Liver (tissue), 10 donors: ENCODE measurements at places on chromosomes 7 and 10. TPM values are rescaled to one million over a fixed set of nuclear protein-coding genes. Genes with fewer than 3 reads are reported as not detected.

Gene UBE3C
- 46.6 TPM for total RNA-seq

GRCh38 chr7:141444961-141445360 lies 106.2 kb upstream of the AGK start:
- H3K27ac ChIP-seq: no peak overlapping the region
- no peak for DNase-seq
- no peaks in the 10 kb centered on the region for H3K27me3 ChIP-seq
- no peak overlapping the region for H3K4me3 ChIP-seq
- H3K4me1 ChIP-seq: no peaks in the 10 kb centered on the region
- no peaks in the 10 kb centered on the region for H3K36me3 ChIP-seq

DNA sequence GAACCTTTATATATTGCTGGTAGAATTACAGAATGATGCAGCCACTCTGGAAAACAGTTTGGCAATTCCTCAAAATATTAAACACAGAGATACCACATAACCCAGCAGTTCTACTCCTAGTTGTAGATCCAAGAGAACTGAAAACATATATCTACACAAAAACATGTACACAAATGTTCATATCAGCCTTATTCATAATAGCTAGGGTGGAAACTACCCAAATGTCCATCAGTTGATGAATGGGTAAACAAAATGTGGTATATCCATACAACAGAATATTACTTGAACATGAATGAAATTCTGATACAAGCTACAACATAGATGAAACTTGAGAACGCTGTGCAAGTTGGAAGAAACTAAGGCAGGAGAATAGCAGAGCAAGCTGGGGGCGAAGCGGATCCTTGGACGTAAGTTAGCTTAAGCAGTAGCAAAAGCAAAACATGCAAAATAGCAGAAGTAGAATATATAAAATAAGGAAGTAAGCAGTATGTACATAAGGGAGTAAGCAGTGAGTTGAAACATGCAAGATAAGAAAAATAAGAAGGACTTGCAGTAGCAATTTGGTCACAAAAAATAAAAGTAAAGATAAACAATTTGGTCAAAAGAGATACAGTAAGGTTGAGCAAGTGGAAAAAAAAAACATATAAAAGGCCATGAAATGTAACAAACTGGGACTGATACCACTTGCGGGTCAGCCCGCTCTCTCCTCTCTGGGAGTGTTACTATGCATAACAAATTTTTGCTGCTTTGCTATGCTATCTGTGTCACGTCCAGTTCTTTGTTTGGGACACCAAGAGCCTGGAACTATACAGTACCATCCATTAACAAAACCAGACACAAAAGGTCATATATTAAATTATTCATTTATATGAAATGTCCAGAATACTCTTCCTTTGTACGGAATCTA lies 18.0 kb upstream of the HILPDA start:
- no peak overlapping the region for H3K27ac ChIP-seq
- DNase-seq: no peak
- no peaks in the 10 kb centered on the region for H3K4me1 ChIP-seq
- no peaks in the 10 kb centered on the region for H3K27me3 ChIP-seq
- H3K36me3 ChIP-seq: no peaks in the 10 kb centered on the region

Gene WDR86
- total RNA-seq: 0.75 TPM

GRCh38 chr7:43392638-43393330 lies 190.1 kb upstream of the STK17A start:
- no peak overlapping the region for H3K4me3 ChIP-seq
- H3K27me3 ChIP-seq: no peaks in the 10 kb centered on the region
- H3K27ac ChIP-seq: no peak overlapping the region
- H3K4me1 ChIP-seq: no peaks in the 10 kb centered on the region
- no peaks in the 10 kb centered on the region for H3K36me3 ChIP-seq
- no peak for DNase-seq

- DNase-seq: no peak
- H3K27ac ChIP-seq: no peak overlapping the region
- H3K27me3 ChIP-seq: no peaks in the 10 kb centered on the region
- no peak overlapping the region for H3K4me3 ChIP-seq
These were observed 85.0 kb upstream of the DDC start for GRCh38 chr7:50650057-50650664.

Gene POLR2J2
- total RNA-seq: 3.9 TPM

Gene SEMA3D
- total RNA-seq: 1.2 TPM

GRCh38 chr10:69839696-69840345 lies 38.1 kb downstream of the COL13A1 start:
- no peaks in the 10 kb centered on the region for H3K36me3 ChIP-seq
- H3K4me3 ChIP-seq: no peak overlapping the region
- H3K4me1 ChIP-seq: no peaks in the 10 kb centered on the region
- no peak for DNase-seq
- no peak overlapping the region for H3K27ac ChIP-seq

DNA sequence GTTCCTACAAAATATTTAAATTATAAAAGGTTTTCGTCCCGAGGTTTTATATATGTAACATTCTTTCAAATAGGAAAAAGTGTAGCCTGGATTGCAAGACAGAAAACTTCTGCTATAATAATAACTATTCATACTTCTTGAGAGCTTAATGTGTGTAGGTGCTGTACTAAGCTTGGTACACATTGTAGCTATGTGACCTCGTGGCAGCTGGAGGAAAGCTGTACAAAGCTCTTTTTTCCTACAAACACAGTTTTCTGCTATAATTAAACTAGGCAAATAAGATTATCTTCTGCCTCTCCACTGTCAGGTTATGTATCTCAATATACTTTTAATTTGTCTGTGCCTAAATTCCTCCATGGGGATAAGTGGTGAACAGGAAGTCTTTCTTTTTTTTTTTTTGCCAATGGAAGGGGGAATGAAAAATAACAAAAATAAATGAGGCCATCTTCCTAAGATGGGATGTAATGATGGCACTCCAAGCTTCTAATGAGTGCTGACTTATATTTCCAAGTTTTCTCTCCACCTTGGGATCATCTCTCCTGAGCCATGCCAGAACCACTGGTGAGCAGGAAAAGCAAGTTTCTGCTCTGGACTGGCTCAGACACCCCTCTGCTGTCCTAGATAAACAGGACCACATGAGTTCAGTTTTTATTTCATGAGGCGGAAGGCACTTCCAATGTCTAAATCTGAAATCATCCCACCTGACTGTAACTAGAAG lies 9.9 kb downstream of the SGMS1 start:
- H3K27me3 ChIP-seq: no peaks in the 10 kb centered on the region
- no peak for DNase-seq
- H3K4me1 ChIP-seq: peaks cover 39% of the 10 kb centered on the region
- H3K27ac ChIP-seq: peak overlapping the region; percentile 21
- no peak overlapping the region for H3K4me3 ChIP-seq
- no peaks in the 10 kb centered on the region for H3K36me3 ChIP-seq

DNA sequence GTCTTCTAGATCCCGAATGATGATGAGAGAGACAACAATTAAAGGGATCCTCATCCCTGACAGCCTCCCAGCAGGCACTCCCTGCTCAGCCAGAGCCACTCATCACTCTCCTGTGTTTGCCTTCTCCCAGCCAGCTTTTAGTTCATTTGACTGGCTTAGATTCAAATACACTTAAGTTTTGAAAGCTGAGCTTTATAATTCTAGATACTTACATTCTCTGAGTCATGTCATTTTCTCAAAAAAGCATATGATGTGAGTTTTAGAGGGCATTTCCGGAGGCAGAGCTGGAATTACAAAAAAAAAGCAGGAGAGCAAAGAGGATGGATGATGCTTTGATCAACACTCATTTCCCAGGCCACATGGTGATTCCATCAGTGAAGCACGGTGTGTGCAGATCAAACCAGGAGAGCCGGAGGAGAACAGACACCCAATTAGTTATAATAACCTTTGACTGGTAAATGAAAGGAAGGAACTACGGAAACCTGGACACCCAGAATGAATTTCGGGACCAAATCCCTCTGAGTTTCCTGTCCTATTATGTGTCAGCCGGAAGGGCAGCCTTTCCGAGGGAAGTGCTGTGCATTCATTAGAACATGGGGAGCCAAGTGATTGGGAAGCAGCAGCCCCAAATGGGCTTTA lies 81.5 kb upstream of the HPS1 start:
- no peaks in the 10 kb centered on the region for H3K4me1 ChIP-seq
- H3K4me3 ChIP-seq: no peak overlapping the region
- no peaks in the 10 kb centered on the region for H3K27me3 ChIP-seq
- H3K27ac ChIP-seq: no peak overlapping the region
- no peak for DNase-seq
- no peaks in the 10 kb centered on the region for H3K36me3 ChIP-seq

DNA sequence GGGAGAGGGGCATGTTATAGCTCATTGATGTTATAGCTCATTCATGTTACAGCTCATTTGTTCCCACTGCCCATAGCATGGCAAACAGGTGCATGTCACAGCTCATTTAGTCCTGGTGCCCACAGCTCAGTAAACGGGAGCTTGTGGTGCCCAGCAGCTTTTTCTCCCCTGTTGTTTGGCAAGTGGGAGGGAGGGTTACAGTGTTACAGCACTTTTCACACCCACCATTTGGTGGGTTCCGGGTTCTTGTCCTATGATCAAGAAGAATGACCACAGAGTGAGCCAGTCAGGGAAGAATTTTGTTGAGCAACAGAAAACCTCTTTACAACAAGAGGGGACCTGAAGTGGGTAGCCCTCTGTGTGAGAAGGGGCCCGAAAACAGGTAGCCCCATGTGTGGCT lies 162.8 kb upstream of the CSTF2T start:
- H3K4me3 ChIP-seq: no peak overlapping the region
- no peak for DNase-seq
- H3K27me3 ChIP-seq: no peaks in the 10 kb centered on the region
- H3K4me1 ChIP-seq: no peaks in the 10 kb centered on the region
- H3K36me3 ChIP-seq: no peaks in the 10 kb centered on the region
- H3K27ac ChIP-seq: no peak overlapping the region

GRCh38 chr10:79331709-79332108 lies 15.6 kb upstream of the PPIF start:
- no peaks in the 10 kb centered on the region for H3K36me3 ChIP-seq
- no peak for DNase-seq
- peaks cover 9% of the 10 kb centered on the region for H3K4me1 ChIP-seq
- no peak overlapping the region for H3K27ac ChIP-seq
- H3K27me3 ChIP-seq: no peaks in the 10 kb centered on the region

DNA sequence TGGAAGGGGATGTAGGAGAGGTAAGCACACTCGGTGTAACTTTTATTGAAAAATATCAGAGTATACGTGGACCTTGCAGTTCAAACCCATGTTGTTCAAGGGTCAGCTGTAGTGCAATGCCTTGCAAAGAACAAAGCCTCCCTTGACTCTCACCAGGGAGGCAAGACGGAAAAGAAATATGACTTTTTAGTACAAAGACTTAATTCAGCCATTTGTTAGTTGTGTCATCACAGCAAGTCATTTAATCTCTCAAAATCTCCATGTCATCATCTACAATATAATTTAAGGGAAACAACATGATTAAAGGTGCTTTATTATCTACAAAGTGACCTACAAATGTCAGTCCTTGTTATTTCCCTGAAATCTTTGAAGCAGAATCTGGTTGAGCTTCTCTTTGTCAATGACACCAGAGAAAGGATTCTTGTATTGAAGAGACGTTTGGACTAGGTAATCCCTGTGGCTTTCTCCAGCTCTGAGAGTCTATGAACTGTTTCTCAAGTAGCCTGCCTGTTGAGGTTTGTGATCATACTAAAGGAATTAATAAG lies 502.8 kb downstream of the REEP3 start:
- no peak overlapping the region for H3K27ac ChIP-seq
- no peaks in the 10 kb centered on the region for H3K27me3 ChIP-seq
- no peaks in the 10 kb centered on the region for H3K4me1 ChIP-seq
- DNase-seq: no peak

GRCh38 chr10:116781370-116781884 lies 39.1 kb upstream of the HSPA12A start:
- no peaks in the 10 kb centered on the region for H3K27me3 ChIP-seq
- no peak overlapping the region for H3K4me3 ChIP-seq
- H3K36me3 ChIP-seq: no peaks in the 10 kb centered on the region
- no peak for DNase-seq

- no peak overlapping the region for H3K4me3 ChIP-seq
- H3K36me3 ChIP-seq: no peaks in the 10 kb centered on the region
- no peaks in the 10 kb centered on the region for H3K27me3 ChIP-seq
- no peaks in the 10 kb centered on the region for H3K4me1 ChIP-seq
- DNase-seq: no peak
- H3K27ac ChIP-seq: no peak overlapping the region
These were observed 45.2 kb downstream of the PARP12 start for GRCh38 chr7:140017543-140017942.

Gene PON3
- 256 TPM for total RNA-seq

DNA sequence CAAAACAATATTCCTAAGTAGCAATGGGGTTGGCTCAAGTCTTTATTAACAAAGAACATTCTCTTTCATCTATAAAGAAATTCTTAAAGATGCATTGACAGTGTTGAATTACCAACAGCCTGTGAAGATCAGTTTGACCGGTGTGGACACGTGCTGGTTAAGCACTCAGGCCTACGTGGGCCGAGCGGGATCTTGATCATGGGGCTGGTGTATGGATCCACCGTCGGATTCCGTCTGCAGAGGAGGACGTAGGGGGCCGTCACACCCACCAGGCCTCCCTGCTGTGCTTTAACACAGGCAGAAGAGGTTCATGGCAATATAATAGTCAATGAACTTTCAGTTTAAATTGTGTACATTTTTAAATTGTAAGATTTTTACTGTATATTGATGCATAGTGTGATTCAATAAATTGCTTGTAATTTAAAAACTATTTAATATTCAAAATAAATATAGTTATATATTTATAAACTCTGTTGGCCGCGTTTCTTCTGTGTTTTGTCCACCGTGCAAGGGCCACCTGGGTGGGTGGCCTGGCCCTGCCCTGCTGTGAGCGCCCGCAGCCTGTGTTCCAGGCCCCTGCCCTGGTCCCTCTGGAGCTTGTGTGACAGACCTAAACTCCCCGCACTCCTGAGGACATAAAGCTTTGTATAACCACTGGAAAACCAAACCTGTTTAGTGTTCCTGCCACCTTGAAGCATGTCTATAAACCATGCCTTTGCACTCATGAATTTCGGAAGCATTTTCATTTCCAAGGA lies 1.9 kb upstream of the BHLHA15 start:
- no peaks in the 10 kb centered on the region for H3K27me3 ChIP-seq
- no peak for DNase-seq
- peaks cover 27% of the 10 kb centered on the region for H3K36me3 ChIP-seq
- no peak overlapping the region for H3K27ac ChIP-seq
